T-helper 17 cell (primary cell): ENCODE measurements at places on chromosomes 1 and 21.

DNA sequence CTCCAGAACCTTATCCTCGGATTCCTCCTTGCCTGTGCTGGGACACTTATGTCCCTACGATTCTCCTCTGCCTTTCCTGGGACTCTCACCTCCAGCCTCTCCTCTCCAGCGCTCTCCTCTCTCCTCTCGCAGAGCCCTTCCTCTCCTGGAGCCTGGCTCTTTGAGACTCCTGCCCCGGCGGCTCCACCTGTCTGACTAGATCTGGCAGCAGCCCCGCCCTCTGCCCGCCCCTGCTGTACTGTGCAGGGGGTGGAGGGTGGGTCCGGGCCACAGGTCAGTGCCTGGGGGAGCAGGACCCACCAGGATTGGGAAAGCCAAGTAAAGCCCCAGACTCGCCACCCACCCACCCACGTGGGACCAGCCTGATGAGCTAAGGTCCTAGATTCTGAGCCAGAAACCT, 1.6 kb downstream of the ELOVL1 start:
- no peak for DNase-seq

DNA sequence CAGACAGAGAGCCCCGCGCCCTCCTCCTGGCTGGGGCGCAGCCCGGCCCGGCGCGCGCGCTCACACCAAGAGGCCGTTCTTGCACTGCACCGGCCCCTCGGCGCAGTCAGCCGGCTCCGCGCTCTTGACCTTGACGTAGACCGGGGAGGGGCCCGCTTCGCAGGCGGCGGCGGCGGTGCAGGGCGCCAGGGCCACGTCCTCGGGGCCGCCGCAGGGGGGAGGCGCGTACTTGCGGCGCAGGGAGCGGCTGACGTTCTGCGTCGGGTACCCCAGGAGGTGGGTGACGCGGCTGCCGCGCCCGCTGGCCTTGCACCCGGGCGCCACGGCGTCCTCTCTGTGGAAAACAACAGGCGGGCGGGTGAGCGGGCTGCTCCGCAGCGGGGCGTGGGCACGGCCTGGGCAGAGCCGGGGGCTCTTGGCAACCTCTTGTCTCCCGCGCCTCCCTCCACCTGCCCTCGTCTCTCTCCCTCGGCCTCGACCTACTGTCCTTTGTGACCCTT, 7.7 kb downstream of the VSIG8 start:
- DNase-seq, result peak; percentile 60

DNA sequence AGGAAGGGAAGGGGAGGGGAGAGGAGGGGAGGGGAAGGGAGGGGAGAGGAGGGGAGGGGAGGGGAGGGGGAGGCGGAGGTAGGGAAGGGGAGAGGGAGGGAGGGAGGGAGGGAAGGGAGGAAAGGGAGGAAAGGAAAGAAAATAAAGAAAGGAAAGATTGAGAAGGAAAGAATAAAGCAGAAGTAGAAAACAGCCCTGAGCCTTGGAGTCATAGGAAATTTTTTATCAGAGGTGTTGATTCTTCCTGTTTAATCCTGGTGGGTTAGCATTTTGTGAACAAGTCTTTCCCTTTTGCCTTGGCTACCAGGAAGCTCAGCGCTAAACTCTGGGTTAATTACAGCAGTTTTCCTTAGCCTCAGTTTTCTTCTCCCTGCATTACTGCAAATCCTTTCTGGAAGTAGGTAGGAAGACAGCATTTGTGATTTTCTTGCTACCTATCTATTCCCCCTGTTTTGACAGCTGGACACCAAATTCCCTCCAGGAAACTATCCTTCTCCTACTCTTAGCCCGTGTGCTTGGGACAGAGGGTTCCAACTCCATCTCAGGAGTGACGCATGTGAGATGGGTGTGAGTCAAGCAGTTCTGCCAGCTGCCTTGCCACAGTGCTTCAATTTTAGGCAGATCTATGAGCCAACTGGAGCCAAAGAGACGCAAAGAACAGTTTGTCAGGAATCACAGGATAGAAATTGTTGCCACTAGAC, 26.9 kb downstream of the TOMM20 start:
- no peak for DNase-seq

GRCh38 chr1:2049718-2050431, at the start of gene PRKCZ:
Gene PRKCZ, plus strand, starts transcription at chr1:2050411. Its CDS starts 220 bp downstream, at chr1:2050631.
- peak; percentile 96 for DNase-seq

DNA sequence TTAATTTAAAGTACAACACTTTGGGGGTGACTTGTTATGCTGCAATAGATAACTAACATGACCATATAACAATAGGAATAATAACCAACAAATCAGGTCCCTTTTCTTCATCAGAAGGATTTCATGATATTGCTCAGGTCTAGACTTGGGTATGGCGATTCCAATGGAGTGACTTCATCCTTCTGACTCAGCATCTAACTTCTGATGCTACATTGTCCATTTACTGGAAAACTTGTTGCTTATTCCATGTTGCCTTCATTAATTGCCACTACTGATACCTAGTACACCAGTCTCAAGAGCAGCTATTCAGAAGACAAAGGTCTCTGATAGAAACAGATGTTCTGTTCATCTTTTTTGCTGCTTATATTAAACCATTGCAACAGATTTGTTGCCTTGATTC, 324.3 kb downstream of the TGFB2 start:
- DNase-seq, result no peak

- no peak for DNase-seq
Observed at GRCh38 chr1:109765483-109765815, 1.7 kb upstream of the EPS8L3 start.

DNA sequence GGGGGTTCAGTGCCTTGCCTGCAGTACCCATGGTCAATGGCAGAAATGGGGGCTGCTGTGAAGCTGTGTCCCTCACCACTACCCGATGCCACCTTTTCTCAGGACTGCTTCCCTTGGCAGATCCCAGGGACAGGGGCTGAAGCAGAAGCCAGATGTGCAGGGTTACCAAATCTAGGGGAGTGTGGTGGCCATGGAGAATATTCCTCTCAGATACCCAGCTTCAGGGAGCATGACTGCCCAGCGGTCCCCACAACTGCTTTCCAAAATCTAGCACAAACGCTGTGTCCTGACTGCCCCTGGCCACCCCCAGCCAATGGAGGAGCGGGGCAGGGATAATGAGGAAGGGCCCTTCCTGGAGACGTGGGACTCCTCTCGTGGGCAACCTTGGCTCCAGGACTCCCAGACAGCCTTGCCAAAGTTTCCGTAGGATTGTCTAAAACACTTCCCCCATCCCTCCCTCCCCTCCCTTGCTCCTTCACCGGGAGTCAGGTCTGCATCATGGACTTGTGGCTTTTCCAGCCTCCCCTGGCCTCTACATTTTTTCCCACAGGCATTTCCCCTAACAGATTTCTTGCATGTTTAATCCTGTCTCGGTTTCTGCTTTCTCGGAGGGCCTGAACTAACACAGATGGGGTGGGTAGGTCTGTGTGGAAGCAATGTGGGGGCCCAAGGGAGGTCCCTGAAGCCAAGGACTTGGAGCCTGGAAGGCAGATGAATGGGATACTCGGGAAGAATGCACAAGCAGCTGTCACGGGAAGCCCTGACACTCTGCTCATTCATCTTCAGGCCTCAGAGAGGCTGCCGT, 80.5 kb downstream of the OMA1 start:
- DNase-seq, result no peak

- DNase-seq, result no peak
Observed at GRCh38 chr1:59367301-59368007, 70.6 kb downstream of the FGGY start.

DNA sequence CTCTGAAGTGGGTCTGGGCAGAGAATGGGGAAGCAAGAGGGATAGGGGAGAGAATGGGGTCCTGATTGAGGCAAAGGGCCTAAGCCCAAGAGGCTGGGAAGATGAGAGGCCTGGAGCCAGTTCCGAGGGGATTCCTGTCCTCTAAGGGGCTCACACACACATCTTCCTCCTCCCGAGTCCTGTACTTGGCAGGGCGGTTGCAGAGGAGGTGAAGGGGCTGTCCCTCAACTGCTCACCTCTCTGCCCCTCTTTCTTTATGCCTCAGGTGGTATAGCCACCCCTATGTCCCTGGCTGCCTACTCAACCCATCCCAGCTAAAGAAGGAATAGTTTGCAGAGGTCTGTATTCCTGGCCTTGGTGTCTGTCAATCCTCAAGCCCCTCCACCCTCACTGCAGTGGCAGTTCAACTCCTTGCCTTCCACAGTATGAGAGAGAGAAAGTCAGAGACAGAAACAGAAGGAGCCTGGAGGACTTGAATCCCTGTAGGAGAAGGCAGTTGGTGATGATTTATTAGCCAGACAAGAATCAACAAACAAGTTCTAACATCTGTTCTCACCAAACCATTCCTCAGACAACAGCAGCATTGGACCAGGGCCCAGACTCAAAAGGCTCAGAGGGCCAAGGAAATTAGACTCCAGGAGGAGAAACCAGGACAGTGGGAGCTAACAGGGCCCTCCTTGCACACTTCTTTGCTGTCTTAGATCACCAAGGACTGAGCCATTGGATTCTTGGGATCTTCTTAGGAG, 10.7 kb downstream of the SH2D2A start:
- DNase-seq, result no peak

GRCh38 chr1:65832296-65832695, 39.6 kb downstream of the PDE4B start:
- no peak for DNase-seq
